ENCODE measurements at places on chromosomes 1 and 21.

DNA sequence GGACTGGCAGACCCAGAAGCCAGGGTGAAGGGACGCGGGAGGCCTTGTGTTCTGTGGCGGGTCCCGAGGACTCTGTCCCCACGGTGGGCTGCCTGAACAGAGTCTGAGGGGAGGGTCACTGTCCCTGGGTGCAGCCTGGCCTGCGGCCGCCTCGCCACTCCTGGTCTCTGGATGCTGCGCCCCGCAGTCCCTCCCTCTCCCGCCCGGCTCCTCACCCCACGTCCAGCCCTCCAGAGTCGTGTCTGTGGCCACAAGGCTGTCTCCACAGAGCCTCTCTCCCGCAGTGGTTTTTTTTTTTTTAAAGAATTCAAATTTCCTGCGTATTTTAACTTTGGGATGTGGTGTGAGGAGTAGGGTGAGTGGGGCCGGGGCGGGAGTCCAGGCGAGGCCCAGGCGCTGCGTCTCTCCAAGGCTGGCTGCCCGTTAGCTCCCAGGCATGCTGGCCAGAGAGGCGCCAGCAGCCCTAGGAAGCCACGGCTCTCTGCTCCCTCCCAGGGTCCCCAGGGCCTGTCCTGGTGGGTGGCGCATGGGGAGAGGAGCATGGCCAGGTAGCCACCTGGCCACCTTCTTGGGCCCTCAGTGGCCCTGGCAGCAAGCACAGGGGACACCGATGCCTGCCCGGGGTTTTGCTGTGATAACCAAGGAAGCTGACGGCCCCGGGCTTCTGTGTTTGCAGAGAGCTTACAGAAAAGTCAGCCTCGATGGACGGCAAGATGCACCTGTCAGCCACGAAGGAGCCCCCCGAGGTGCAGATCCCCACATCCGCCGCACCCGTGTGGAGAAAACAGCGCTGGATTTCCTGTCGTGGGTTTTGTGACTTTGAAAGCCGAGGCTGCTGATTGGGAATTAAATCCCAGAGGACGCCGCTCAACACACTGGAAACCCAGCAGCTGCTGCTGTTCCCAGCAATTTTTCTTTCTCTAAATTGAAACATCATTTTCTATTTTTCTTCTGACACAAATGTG is 72.8 kb downstream of the MORN1 start:
- no peak for DNase-seq

- DNase-seq: peak; percentile 49
These were observed 35.8 kb downstream of the S100B start for GRCh38 chr21:46569081-46569480.

DNA sequence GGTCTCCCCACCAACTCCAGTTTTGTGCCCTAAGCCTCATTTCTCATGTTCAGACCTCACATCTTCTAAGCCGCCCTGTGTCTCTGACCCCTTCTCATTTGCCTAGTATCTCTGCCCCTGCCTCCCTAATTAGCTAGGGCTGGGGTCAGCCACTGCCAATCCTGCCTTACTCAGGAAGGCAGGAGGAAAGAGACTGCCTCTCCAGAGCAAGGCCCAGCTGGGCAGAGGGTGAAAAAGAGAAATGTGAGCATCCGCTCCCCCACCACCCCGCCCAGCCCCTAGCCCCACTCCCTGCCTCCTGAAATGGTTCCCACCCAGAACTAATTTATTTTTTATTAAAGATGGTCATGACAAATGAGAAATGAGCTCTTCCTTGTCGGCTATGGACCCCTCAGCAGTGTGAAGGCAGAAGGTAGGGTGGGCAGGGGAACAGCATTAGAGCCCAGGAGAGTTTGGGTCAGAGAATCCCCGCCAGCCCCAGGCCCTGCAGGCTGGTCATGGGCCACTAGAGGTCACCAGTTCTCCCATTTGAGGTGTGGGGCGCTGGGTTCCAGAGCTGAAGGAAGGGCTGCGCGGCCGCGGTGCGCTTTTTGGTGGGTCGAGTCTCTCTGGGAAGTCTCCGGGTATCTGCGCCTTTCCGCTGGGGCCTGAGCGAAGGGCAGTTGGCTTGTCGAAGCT is 11.5 kb downstream of the ADAMTSL4 start:
- DNase-seq: no peak

DNA sequence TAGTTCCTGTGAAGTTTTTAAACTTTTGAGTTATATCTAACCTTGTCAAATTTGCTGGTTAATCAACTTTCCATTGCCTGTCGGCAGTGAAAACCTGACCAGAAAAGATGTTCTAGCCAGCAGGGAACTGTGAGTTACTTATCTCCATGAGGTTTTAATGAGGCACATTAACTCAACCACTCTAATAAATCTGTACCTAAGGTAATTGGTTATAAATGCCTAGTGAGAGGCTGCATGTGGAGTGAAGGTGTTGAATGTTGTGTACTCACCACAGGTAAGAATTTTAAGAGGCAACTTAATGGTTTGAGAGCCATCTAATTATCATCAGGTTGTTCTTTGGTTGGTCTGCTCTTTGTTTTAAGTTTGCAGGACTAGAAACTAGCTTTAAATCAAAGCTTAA is 138.4 kb upstream of the LHX8 start:
- no peak for DNase-seq

GRCh38 chr21:44537930-44538911 is 1.8 kb downstream of the KRTAP10-1 start:
- no peak for DNase-seq

- no peak for DNase-seq
These were observed 85.6 kb downstream of the FAM78B start for GRCh38 chr1:166080967-166081870.

- DNase-seq: no peak
These were observed 57.6 kb upstream of the IFNLR1 start for GRCh38 chr1:24244519-24245268.

DNA sequence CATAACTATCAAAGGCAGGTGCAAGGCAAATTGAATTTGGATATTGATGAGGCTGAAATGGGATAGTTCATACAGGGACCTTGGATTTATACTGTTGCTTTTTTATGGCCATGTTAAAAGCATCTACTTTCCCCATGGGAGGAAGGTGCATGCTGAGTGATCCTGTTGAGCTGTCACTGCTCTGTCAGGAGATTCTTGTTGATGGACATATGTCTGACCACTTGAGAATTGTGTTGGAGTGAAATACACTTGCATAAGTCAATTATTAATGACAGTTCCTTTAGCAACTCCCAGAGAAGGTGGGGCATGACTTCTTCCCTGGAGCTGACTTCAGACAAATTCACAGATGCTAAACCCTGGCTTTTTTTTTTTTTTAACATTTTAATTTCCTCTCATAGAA is 58.4 kb upstream of the DYNLT5 start:
- DNase-seq: no peak

GRCh38 chr1:3617806-3618345 is 6.6 kb upstream of the MEGF6 start:
- no peak for DNase-seq

DNA sequence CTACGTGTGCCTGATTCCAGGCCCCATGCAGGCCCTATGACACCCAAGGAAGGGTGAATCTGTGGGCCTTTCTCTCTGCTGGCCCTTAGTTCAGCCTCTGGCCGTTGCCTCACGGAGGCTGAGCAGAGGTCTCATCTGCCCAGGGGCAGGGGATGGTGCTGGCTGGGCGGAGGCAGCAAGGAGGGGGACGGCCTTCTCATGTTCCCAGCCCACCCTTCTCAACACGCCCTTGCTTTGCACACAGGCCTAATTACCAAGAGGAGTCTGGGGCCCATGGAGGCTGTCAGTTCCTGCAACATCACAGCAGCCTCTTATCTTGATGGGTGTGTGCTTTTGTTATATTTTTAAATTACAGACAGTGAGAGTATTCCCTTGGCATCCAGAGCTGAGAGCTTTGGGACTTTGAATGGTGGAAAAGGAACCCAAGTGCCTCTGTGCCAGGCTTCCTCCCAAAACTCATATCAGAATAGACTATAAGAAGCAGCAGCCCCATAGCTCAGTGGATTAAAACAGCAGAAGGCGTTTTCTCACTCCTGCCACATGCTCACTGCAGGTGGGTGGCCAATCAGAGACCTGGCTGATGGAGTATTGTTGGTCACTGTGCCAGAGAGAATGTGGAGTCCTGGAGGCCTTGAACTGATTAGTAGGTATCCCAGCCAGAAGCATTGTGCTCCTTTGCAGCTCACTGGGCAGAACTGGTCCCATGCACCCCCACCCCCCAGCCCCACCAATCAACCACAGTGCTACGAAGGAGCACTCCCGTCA is 164.9 kb downstream of the CAMTA1 start:
- DNase-seq: no peak

DNA sequence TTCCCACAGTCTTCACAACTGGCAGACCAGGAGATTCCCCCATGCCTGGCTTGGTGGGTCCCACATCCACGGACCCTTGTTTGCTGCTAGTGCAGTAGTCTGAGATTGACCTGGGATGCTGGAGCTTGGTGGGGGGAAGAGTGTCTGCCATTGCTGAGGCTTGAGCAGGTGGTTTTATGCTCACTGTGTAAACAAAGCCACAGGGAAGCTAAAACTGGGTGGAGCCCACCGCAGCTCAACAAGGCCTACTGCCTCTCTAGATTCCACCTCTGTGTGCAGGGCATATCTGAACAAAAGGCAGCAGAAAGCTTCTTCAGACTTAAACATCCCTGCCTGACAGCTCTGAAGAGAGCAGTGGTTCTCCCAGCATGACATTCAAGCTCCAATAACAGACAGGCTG is 177.3 kb upstream of the ETV3 start:
- DNase-seq: no peak

DNA sequence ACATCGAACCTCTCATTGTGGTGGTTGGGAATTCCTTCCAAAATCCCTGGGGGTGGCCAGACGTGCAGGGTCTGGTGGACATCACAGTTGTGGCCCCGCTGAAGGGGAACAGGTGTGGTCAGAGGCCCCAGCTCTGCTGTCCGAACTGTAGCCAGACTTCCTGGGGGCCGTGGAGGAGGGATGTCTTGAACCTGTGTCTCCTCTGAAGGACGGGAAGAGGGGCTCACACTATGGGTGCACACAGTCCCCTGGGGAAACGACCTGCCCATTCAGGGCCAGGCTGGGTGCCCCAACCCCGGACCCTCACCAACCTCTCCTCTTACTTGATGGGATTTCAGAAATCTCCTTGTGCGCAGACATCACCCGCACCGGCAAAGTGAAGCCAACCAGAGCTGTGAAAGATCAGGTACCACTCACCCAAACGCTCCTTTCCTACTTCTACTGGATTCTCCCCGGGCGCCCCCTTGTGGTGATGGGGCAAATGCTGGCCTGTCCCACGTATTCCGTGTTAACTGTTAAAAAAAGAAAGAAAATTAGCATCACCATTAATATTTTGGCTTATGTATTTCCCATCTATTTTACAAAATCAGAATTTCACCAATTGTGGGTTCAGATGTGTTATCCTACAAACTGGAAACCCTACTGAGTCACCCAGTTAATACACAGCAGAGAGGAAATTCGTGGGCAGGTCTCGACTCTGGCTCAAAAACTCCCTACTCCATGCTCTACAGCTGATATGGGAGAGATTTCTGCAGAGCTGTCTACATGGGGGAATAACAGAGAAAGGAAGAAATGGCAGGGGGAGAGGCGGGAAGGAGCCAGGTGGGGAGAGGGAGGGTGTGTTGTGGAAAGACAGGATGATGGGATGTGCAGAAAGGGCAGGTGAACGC is 28.1 kb downstream of the PADI4 start:
- DNase-seq: peak; percentile 57

GRCh38 chr1:82225421-82226185 is 424.9 kb downstream of the ADGRL2 start:
- DNase-seq: peak; percentile 91

DNA sequence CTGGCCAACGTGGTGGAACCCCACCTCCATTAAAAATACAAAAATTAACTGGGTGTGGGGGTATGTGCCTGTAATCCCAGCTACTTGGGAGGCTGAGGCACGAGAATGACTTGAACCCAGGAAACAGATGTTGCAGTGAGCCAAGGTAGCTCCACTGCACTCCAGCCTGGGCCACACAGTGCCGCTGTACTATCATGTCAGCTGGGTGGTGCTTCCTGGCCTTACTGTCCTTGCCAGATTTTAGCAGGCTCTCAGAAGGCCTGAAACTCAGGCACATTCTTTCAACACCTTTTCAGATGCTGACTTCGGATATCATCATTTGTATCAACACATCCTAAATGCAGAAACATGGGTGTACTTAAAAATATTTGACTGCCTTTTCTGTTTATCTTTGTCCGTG is 31.6 kb upstream of the NBL1 start:
- DNase-seq: no peak

DNA sequence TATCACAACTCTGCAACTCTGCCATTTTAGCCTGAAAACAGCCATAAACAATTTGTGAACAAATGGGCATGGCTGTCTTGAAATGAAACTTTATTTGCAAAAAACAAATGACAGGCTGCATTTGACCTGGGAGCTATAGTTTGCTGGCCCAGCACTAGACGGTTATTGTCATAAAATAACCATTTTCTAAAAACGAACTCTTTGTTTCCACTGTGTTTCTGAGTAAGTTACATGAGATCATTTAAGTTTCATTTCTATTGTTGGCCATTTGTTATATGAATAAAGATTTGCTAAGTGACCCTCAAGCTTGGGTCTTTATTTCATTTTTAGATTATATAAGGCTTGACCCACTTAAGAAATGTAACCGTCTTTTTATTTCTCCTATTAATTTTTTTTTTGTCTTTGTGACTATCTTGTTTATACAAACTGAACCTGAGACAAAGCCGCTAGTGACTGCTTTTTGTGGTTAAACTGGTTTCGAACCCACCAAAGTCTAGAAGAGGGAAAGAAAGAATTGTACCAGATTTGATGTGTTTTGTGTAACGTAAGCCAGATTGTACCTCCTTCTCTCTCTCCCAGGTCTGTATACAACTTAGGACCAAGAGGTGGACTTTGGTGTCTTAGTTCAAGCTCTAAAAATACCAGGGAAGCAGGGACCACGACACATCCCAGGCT is 12.9 kb upstream of the KCNJ15 start:
- no peak for DNase-seq

- no peak for DNase-seq
These were observed 46.4 kb upstream of the SIPA1L2 start for GRCh38 chr1:232676307-232676706.

DNA sequence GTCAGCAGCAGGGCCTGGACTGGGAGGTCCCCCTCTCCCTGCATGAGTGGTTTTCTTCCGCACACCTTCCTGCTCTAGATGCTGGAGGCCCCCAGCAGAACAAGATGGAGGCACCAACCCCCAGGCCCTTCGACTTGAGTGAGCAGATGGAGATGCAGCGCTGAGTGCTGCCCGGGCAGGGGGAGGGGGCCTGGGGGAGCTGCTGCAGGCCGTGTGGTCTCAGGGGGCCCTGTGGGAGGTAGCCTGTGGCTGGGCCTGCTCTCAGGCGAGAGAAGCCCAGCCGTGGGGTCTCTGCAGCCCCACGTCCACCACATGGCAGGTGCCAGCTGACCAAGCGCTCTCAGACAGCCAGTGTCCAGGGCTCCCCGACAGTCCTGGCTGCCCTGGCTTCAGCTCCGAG is 1.2 kb upstream of the FAAP20 start:
- DNase-seq: no peak

- no peak for DNase-seq
These were observed 179.5 kb downstream of the GALNT2 start for GRCh38 chr1:230246551-230246950.

DNA sequence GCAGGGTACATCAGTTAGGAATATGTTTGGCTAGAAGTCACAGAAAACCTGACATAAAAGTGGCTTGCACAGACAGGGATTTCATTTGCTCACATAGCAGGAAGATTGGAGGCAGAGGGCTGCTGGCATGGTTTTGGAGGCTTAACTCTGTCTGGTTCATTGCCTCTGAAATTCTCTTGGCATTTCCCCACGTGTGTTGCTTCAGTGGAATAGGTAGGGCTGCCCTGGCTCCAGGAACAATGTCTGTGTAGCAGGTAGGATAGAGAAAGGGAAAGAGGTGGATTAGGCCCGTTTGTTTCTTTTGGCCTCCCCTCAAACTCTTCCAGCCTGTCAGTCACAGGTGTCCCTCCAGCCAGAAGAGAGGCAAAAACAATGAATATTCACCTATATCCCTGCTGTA is 20.5 kb upstream of the SIPA1L2 start:
- DNase-seq: no peak

GRCh38 chr1:66360285-66360724 is 173.6 kb upstream of the SGIP1 start:
- no peak for DNase-seq
